ENCODE measurements at places on chromosomes 3 and 15. TPM values are rescaled to one million over a fixed set of nuclear protein-coding genes. Genes with fewer than 3 reads are reported as not detected.

- DNase-seq: no peak
These were observed 37.8 kb downstream of the DLG1 start for GRCh38 chr3:197260491-197261163.

- peak; percentile 29 for DNase-seq
These were observed 58.1 kb upstream of the USP3 start for GRCh38 chr15:63446255-63446654.

DNA sequence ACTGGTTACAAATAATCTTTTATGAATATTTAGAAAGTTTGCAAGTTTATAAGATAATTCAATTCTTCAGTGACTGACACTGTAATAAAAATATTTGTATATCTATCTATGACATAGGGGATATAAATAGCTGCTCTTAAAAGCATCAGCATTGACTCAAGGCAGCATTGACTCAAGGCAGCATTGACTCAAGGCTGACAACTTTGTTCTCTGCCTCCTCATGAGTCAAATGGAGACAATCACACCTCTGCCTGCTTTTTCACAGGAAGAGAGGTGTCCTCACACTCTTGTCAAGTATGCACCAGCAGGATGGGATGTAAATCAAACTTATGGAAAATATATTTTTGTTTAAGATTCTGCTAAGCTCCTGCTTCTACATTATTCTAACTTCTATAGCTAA, 1173.1 kb downstream of the NSUN3 start:
- no peak for DNase-seq

DNA sequence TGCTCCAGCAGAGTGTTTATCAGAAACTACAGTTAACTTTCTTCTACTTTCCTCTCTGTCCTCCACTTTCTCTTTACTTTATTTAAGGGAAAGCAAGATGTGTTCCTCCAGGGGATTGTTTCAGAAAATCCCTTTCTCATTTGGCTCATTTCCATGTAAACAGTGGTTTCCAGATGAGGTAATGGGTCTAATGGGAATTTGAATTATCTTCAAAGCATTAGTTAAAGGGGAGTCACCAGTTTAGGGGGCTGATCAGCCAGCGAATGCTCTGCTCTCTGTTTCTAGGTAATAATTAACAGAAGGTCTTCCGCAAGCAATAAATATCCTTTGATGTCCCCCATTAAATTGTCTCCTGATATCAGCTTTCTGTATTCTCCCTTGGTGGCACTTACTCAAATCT, 30.4 kb upstream of the ZNF639 start:
- no peak for DNase-seq

- no peak for DNase-seq
These were observed 973.8 kb downstream of the ROBO2 start for GRCh38 chr3:78013653-78014052.

DNA sequence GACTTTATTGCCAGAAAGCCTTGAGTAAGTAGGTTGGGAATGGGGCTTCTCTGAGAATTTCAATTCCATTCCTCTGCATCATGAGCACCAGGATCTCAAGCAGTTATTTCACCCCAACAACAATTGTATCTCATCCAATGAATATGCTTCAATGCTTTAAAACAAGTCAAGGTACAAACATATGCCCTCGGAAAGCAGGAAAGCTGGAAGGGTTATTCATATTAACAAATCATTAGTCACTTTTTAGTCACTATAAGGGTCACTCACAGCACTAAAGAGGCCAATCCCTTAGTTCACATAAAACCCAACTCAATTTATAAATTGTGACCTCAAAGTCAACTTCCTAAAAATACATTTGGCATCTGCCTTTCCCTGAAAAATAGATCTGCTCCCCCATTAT, 16.2 kb downstream of the MB21D2 start:
- DNase-seq: no peak

DNA sequence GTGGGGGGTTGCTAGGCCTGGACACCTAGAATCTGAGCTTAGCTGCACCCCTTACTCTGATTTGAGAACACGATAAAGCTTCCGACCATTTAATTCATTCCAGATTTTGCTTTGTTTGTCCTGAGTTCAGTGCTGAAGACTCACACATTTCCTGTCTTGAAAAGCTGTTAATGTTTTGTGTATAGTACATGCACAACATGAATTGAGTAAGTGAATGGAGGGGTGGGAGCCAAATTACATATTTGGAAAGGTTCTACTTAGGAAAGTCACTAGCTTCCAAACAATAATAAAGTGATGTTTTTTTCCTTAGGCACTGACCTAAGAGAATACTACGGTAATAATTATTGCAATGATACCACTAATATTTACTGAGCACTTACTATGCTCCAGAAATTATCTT, 955.2 kb upstream of the NR2F2 start:
- DNase-seq: no peak

The TMEM108 gene
- total RNA-seq: not detected

The RPL29 gene
- total RNA-seq: 1,382 TPM
